ENCODE measurements at places on chromosomes 11 and 22.
A peak's percentile ranks its signal among the peaks of the same experiment; 100 is the strongest.

DNA sequence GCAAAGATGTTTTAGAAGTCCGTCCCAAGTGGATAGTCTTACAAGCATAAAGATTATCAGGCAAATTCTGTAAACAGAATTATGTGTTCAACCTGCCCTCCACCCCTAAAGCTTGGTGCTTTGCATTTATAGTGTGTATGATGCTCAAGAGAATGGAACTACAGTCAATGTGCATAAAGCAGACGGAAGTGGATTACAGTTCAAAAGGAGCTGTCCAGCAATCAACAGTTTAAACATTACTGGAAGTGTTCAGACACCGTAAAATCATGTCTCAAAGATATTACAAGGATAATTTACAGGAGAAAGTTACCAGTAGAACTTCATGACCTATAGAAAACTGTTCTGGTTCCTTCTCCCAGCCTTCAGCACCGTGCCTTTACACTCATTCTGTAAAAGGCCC, 1.0 kb downstream of the RIC3 start:
- DNase-seq, result no peak

DNA sequence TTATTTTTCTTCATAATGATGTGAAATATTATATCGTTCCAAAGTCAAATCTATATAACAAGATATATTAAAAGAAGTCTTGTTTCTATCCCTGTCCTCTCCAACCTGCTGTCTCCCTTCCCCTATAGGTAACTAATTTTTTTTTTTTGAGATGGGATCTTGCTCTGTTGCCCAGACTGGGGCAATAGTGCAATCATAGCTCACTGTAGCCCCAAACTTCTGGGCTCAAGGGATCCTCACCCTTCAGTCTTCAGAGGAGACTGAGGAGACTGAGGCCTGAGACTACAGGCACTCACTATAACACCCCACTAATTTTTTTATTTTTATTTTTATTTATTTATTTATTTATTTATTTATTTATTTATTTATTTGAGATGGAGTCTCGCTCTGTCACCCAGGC, 10.3 kb upstream of the RELA start:
- DNase-seq, result no peak

- DNase-seq, result no peak
Measured at GRCh38 chr22:27580311-27580897, 221.2 kb downstream of the MN1 start.

DNA sequence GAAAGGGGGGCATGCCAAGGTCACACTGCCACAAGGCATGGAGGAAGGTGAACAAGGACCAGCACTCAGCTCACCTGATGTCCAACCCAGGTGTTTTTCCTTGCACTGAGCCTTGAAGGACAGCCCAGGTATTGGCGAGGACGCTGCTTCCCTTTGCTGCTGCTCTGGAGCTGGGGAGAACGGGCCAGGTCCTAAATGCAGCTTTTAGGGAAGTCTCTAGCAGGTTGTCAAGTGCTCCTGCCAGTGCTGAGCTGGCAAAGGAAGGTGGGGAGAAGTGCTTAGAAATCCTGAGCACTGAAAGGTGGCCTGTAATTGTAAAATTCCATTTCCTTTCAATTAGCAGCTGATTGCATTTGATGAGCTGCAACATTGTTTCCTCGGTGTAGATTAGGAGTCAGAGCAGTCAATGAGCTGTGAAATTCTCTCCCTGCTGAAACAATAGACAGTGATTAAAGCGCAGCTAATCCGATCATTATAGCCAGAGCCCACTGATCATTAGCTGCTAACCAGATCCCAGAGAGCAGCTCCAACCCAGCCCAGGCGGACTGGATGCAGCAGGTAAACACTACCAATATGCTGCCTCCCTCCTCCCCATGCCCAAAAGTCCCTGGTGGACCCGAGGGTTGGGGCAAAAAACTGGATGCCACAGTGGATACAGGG, 507.6 kb downstream of the INSC start:
- DNase-seq, result no peak

DNA sequence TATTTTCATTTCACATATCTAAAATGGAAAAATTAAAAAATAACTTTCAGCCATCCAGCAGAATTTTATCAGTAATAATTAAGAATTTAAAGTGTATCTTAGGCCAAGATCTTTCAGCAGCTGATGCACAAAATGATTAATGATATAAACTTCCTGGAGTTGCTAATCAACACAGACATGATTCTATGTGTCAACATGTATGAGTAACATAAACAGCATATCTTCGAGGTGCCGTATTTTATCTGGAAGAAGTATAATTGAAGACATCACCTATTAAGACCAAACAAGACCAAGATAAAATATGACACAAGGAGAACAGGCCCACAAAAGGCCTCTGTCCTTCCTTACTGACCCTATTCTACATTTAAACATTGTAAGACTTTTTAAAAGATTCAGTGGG, 45.2 kb downstream of the SLC5A12 start:
- DNase-seq, result no peak

- DNase-seq, result no peak
Measured at GRCh38 chr11:2213384-2213842, 41.8 kb upstream of the TH start.

DNA sequence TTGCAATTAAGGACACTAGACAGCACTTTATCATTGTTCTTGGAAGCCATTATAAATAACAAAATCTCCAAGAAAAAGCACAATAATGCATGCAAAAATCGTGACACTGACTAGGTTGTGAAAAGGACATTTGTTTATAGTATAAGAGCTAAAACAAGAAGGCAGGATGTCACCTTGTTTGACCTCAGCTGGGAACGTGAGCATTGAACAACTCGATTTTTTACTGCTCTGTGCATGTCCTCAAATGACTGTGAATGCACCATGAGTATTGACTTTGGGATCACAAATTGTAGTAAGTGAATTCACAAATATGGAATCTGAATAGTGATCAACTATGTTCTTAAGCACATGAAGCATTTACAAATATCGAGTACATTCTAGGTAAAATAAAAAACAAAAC, 35.3 kb upstream of the ARHGAP20 start:
- DNase-seq, result no peak

- DNase-seq, result no peak
Measured at GRCh38 chr11:2819316-2819715, 66.3 kb downstream of the CDKN1C start.

DNA sequence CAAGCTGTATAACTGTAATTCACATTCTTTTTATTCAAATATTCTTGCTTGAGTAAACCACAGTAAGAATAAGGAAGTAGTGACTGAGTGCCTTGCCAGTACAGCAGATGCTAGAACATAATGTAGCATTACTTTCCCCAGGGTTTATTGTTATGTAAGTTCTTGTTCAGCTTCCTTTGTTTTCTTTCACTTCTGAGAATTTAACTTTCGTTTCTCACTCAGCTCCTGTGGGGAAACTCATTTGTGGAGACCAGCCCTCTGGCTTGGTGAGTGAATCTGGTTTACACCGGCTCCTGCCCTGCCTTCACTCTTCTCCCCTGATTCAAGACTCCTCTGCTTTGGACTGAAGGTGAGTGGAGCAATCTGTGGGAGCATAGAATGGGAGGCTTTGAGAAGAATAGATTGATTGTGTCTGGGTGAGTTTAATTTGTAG, at the start of gene TRIM22:
Gene TRIM22, plus strand, starts transcription at position 240 of the 433 bp plus-strand sequence. CDS start 6,443 bp downstream, outside the sequence.
- DNase-seq, result peak; percentile 54

- no peak for DNase-seq
Measured at GRCh38 chr11:2477936-2478335, 33.1 kb downstream of the KCNQ1 start.

GRCh38 chr22:20663941-20664593, 109.8 kb upstream of the SERPIND1 start:
- DNase-seq, result no peak

- DNase-seq, result peak; percentile 40
Measured at GRCh38 chr11:110463153-110463552, 33.4 kb downstream of the FDX1 start.

GRCh38 chr22:42792909-42793847, 63.9 kb downstream of the ARFGAP3 start:
- DNase-seq, result no peak

DNA sequence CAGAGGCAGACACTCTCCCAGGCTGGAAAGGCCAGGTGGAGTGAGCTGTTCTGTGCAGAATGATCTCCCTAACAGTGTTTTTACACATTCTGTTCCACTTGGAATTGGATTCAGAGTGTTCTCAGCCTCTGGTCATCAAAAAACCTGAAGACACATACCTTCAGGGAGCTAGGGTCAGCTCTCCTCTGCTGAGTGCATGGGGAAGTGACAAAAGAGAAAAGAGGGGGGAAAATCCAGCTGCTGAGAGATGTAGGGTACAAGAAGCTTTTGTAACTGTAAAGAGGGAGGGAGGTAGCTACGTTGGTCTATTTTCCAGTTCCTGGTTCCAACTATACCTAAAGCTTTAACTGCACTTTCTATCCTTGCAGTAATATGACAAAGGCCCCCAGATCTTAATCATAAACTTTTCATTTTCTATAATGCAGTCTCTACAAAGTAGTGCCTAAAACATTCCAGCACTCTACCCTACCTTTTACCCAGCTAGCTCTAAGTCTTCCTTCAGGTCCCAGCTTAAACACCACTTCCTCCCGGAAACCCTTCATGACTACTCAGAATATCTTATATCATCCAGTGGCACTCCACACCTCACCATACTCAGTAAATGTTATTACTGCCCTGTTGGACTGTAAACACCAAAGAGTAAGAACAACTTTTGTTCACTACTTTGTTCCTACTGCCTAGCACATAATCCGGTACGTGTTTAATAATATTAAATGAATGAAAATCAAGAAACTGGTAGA, 9.2 kb downstream of the MAPK1 start:
- no peak for DNase-seq

DNA sequence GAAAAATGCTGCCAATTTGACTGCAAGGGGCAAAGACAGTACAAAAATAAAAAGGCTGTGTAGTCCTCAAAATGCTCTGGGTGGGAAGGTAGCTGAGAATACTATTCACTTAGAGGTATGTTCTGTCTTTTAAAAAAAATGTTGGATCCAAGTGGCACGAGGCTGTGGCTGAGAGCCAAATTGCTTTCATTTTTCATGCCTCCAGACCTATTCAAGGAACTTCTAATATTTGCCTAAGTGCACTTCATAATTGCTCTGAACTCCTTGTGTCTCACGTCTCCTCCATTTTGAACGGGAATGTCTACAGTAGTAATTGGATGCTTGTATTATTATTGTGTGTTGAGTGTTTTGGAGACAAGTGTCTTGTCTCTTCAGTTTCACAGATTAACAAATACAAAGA, 19.1 kb upstream of the SLC22A25 start:
- no peak for DNase-seq

- DNase-seq, result no peak
Measured at GRCh38 chr11:125429174-125429707, 66.8 kb downstream of the FEZ1 start.

DNA sequence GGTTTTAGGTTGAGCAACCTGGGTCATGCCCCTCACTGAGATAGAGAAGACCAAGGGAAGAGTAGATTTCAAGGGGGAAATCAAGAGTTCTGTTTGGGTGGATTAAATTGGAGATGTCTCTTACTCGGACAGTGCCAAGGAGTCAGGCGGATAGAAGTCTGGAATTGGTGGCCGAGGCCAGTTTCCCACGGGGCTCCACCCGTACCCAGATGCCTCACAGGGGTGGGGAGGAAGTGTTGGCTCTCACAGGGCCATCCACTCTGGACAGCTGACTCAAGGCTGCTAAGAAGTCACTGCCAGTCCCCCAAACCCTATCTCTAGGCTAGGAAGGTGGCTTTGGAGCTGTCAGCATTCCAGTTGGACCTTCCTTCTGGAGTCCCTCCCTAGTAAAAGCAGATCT, 79.1 kb upstream of the TIMP3 start:
- DNase-seq, result no peak

DNA sequence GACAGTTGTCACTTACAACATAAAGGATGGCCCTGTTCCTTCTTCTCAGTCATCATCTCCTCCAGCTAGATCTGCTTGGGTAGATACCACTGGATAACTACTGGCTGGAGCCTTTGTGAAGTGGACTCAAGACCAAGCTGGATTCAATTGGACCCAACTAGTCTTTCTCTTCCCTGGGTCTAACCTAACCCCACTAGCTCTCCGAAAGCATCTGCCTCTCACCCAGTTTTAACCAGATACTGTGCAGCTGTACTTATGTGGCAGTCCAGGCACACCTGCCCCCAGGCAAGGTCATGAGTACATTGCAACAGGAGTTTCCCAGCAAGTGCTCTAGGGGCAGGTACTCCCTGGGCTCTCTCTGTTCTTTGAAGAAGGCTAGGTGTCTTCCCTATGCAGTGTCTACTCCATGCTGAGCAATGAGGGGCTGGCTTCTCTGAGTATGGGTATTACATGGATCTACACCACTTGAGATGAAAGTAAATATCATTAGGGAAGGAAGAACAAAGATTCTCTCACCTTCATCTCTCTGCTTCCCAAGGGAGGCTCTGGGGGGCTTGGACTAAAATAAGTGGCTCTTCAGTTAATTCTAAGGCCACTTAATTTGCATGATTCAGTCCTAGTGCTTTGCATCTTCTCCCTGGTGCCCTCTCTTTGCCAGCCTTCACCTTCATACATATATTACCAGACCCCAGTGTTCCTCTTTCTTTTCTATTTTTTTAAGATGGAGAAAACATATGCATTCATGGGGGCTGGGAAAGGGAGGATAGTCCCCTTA, 236.1 kb downstream of the NXPE2 start:
- no peak for DNase-seq

DNA sequence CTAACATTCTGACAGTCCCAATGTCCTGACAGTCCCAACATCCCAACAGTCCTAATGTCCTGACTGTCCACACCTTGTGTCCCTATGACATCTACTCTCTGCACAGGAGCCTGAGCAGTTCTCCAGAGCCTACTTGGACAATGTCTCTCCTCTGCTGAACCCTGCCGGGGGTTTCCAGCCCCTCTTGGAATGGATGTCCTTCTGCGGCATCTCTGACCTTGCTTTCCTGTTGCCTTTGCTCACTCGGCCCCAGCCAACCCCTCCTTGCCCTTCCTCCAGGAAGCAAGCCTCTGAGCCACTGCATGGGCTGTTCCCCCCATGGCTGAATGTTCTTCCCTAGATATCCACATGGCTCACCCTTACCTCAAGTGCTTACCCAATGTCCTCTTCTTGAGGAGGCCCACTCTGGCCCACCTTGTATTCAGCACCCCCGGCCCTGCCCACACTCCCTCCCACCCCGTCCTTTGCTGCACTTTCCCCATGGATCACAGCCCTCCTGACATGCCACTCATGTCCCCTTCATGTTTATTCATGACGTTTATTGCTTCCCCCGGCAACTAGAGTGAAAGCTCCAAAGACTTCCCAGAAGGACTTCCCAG, 59.5 kb downstream of the DHCR7 start:
- no peak for DNase-seq

DNA sequence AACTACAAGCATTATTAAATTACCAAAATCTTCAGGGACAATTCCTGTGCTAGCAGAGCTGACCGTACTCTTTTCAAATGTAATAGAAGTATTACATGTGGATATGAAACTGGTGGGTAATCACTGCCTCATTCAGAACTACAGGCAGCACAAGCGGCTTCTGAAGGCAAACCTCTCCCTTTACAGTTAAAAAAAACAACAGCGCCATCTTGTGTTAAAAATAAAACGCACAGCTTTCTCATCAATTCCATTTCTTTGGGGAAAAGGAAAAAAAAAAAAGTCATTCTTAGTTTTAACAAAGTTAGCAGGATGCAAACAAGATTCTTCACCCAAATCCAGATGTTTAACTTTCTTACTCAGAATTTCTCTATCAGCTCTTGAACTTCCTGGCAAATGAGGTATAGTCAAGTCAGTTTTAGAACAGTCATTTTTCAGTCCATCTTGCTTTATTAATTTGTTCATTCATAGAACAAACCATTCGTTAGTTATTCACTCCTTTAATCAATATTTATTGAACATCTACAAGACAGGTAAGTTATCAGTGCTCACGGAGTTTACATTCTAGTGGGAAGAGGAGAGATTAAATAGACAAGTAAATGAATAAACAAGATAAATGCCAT, 331.8 kb upstream of the MPPED2 start:
- DNase-seq, result no peak

- no peak for DNase-seq
Measured at GRCh38 chr11:34331329-34331728, 26.5 kb downstream of the ABTB2 start.

Measured in skeletal muscle cell (primary cell).